Panc1 (cell line): ENCODE measurements at places on chromosomes 16 and 17.

- no peak for DNase-seq
These were observed 85.1 kb downstream of the MYH11 start for GRCh38 chr16:15771694-15772093.

- DNase-seq = no peak
These were observed 1.0 kb downstream of the NHERF1 start for GRCh38 chr17:74749279-74750038.

DNA sequence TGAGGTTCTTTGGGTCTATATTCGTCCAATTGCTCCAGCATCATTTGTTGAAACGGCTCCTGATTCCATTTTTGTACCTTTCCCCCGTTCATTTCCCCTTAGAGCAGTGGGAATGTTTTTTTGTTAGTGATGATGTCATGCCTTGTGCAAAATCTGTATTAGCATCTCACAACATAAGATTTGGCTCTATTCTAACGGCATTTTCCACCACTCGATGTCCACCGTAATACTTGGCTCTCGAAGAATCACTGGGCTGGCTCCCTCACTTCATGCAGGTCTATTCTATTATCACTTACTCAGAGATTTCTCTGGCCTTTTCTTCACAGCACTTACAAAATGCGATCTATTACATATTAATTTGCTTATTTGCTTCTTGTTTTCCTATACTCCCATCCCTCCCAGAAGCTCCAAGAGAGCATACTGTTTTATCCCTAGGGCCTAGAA lies 571 bp upstream of the NME1 start:
- DNase-seq = no peak

DNA sequence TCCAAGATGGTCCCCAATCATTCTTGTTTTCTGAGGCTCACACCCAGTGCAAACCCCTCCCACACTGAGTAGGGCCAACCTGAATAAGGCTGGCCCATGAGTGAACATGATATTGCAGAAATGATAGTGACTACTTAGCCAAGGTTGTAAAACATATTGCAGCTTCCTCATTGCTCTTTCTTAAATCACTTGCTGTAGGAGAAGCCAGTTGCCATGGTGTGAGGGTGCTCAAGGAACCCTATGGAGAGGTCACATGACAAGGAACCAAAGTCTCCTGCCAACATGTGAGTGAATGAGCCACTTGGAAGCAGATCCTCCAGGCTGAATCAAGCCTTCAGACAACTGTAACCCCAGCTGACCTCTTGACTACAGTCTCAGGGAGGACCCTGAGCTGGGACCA lies 191.4 kb downstream of the RGS9 start:
- DNase-seq = no peak

- DNase-seq = no peak
These were observed 3.2 kb downstream of the KIFC3 start for GRCh38 chr16:57798953-57799599.

DNA sequence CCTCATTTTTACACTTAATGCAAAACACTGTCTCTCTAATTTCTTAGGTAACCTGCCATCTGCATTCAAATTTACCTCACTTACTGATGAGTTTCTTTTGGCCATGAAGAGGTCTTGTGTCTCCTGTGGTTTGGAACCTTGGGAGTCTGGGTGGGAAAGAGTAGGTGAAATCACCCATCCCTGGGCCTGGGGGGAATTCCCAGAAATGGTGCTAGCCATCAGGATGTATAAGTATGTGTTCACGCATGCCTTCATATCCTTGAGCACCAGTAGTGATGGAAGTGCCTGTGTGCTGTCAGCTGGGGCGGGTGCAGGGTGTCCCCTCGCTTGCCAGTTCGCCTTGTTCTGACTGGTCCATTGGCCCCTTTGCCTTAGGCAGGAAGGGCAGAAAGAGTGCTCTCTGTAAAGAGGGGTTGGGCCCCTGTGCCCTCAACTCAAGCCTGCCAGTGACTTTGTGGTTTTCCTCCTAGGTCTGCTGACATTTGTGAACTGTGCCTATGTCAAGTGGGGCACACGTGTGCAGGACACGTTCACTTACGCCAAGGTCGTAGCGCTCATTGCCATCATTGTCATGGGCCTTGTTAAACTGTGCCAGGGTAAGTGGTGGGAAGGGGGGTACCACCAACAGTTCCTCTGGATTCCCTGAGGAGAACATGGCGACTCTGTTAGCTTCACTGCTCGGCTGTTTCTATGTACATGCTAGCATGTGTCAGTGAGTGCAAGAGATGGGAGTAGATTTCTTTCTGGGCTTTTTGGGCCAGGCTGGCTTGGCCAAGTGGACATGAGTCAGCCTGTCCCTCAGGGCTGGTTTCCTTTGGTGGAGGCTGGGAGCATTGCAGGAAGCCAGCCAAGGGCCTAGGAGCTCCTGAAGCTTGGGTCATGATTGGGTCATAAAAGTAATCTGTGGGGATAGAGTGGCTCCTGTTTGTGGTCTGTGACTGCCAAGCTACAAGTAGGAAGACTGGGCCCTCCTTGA lies 23.2 kb downstream of the SLC7A6OS start:
- DNase-seq = no peak

DNA sequence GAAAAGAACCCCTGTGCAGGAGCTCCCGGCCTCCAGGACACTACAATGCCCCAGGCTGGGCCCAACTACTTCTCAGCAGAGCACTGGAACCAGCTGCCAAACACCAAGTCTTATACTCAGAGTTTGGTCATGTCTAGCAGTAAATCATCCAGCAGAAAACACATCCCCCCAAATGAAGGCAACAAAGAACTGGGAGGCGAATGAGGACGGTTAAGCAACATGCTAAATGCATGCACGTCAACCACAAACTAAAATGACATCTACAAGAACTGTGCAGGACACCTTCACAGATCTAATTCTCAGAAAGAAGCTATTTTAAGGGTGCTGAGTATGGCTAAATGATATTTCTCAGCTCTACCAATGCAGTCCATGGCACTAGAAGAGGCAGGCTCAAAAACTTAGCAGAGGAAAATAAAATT lies 7.6 kb upstream of the IRX5 start:
- DNase-seq = no peak

DNA sequence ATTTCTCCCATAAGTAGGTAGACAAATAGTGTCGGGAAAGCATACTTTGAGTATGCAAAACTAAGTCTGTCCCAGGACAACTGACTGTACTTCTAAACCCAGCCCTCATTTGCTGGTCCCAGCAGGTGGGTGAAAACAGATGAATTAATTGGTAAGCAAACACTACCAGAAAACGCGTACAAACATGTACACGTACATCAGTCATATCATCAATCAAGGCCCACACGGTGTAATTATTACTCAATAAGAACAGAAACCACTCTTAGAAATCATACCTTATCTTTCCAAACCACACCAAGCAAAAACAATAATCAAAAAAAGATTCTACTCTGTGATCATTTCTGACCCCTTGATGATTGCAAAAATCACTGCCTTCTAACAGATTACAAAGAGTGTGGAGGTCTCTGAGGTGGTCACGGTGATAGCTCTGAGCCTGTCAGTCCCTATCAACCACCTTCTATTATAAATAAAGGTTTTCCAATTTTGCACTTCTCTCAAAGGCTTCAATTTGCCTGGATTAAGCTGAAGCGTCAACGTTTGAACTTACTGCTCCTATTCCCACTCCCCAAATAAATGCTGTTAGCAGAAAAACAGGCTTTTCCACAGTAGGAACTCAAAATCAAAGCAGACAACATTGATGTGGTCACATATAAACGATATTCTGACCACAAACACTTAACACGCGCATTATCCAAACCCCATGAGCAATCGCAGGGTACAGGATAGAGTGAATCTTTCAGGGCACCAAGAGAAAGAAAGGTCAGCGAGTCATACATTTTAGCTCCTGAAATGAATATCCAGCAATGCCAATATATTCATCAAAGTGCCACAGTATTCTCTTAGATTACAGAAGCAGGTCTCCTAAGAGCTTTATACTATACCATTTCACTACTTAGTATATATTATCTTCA lies 211.9 kb downstream of the STX8 start:
- DNase-seq = no peak
